ENCODE measurements at places on chromosomes 12 and 14.

GRCh38 chr14:80762641-80763228 lies 178.8 kb downstream of the CEP128 start:
- DNase-seq, result peak; percentile 7

GRCh38 chr12:121033625-121034349 lies 5.3 kb downstream of the OASL start:
- DNase-seq, result peak; percentile 61

DNA sequence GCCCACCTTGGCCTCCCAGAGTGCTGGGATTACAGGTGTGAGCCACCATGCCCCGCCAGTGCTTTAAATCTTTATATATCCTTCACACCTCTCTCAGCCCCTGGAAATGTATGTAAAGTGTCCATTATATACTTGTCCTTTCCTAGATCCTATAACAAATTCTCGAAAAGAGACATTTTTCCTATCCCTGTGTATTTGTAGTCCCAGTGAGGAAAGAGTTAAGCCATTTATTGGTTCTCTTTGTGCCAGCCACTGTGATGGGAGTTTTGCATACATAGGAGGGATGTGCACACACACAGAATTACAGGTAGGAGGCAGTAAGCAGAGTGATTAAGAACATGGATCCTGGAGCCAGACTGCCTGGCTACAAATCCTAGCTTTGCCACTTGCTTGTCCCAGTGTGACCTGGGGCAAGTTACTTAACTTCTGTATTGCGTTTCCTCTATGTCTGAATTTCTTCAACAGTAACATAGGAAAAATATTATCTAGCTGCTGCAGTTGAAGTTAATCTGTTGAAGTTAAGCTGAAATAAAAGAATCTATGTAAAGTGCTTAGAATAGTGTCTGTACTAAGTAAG lies 2.1 kb upstream of the RABGGTA start:
- no peak for DNase-seq

GRCh38 chr12:100826323-100826722 lies 31.7 kb downstream of the ANO4 start:
- DNase-seq, result peak; percentile 60

DNA sequence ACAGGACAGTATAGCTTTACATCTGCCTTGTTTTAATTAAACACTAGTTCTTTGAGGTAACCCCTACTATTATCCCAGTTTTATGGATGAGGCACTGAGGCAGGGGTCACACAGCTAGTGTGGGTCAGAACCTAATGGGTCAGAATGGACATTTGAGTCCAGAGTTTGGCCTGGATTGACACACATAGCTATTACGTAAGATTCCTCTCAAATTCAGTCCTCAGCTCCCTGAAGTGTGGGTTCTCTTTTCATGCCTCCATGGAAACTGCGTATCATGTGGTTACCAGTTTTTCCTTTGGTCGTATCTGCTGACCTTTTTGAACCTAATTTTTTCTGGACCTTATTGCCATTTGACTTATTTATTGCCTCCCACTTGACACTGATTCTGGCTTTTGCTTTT lies 40.4 kb downstream of the PSEN1 start:
- DNase-seq, result peak; percentile 22

DNA sequence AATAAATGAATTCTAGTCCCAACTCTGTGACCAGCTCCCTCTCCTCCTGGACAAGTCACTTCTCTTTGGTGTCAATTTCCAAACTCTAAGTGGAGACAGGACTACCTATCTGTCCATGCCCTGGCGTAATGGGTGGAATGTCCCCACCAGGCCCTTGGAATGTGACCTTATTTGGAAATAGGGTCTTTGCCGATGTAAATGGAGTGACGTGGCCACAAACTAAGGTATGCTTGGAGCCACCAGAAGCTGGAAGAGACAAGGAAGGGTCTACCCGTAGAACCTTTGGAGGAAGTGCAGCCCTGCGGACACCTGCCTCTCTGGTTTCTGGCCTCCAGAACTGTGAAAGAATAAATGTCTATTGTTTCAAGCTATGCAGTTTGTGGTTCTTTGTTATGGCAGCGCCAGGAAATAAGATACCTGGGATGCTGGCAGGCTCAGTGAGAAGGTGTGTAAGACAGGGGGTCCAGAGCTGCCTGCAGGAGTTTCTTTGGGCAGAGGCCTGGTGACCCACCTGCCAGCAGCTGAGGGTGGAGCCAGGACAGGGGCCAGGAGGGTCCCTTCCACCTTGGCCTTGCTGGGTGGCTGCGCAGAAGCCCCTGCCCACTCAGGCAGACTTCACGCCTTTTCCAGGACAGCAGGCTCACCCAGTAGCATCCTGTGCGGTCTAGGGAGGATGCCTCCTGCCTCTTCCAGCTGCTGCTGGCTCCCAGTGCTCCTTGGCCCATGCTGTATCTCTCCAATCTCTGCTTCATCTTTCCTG lies 45.8 kb downstream of the ARL6IP4 start:
- no peak for DNase-seq

GRCh38 chr12:19572920-19573558 lies 133.7 kb downstream of the AEBP2 start:
- DNase-seq, result peak; percentile 59

- no peak for DNase-seq
These were observed 27.7 kb downstream of the LRP6 start for GRCh38 chr12:12239127-12239526.

DNA sequence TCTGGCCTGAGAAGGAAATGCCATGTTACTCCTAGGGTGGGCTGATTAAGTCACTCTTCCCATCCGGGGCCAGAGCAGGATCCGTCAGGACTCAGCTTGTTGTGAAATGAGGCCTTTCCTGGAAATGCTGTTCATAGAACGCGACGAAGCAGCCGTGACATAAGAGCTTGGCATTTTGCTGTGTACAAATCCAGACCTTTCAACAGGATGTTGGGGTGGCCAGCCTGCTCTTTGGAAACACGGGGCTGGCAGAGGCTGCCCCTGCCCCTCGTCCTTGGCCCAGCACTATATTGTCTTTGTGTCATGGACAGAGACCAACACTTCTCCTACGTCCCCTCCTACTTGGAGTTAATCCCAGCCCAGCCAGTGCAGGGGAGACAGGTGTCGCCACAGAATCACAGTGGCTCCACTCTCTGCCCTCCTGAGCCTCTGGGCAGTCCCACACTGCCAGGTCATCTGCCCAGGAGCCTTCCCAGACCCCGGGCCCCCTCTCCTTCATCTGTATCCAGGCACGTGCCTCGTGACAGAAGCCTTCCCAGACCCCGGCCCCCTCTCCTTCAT lies 18.6 kb upstream of the EIF5 start:
- peak; percentile 54 for DNase-seq

DNA sequence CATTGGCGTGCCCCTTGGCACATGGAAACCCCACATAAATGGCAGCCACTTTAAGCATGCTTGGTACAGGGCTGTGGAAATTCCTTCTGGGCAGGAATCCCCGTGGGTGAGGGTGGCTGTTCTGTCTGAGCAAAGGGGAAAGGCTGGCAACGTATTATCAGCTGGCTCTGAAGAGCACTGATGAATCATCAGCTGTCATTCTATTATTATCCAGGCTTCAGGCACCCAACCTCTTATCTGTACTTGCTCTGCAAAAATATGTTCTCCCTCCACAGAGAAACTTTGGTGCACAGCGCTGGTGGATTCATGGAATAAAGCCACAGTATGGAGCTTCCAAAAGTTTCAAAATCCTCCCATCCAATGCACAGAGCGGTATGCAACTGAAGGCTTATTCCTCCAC lies 167.1 kb downstream of the TBX5 start:
- DNase-seq, result peak; percentile 7

- no peak for DNase-seq
These were observed 9.4 kb upstream of the PRKAG1 start for GRCh38 chr12:49027846-49028555.

GRCh38 chr12:45216230-45216982 lies 511 bp downstream of the ANO6 start:
- peak; percentile 34 for DNase-seq

- no peak for DNase-seq
These were observed 1198.3 kb downstream of the VRK1 start for GRCh38 chr14:97995531-97995930.

DNA sequence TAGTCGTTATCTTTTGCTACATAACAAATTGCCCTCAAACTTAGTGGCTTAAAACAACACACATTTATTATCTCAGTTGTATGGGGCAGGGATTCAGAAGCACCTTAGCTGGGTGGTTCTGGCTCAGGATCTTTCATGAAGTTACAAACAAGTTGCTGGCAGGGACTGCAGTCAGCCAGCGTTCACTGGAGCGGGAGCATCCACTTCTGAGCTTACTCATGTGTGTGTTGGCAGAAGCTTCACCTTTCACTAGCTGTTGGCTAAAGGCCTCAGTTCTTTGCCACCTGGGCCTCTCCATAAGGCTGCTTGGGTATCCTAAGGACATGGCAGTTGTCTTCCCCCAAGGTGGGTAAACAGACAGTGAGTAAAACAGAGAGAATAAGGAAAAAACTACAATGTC lies 365.7 kb downstream of the RPS29 start:
- no peak for DNase-seq

DNA sequence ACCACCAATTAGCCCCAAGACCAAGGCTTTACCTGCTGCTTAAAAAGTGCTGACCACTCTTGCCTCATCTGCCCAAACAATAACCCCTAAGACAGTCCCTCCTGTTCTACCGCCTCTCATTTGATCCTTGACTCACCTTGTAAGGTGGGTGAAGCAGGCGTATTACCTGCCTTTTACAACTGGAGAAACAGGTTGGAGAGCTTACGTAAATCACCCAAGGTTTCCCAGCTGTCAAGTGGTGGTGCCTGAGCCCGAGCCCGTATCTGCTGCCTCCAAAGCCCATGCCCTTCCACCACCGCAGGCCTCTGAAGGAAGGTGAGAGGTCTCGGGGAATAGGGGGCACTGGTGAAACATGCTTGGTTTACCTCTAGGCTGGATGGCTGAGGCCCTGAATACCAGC lies 36.6 kb downstream of the MAX start:
- no peak for DNase-seq

DNA sequence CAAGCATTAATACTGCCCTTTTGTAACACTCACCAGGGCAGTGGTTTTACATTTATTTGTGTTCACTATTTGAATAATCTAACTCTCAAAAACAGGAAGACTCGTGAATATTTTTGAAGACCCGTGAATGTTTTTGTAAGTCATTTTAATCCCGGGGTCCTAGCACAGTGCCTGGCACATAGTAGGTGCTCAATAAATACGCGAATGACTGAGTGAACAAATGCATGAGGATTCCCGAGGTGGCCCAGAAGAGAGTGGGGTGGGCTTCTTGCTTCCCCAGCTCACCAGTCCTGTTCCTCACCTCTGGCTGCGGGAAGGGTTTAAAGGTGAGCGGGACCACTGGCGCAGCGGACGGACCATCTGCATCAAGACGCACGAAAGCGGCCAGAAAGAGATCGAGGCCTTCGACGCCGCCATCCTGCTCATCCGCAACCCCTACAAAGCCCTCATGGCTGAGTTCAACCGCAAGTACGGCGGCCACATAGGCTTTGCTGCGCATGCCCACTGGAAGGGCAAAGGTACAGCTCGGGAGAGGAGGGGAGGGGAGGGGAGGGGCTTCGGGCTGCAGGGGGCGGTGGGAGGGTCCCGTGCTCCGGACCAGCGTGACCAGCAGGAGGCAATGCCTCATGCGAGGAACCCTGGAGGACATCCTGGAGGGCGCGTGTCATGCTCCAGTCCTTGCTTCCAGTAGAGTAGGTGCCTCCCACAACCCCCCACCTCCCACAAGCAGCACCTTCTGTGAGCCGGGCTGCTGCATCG lies 98.9 kb downstream of the CMKLR1 start:
- DNase-seq, result no peak

- peak; percentile 76 for DNase-seq
These were observed 26.4 kb downstream of the TESPA1 start for GRCh38 chr12:54958048-54958658.

GRCh38 chr12:94157981-94158411 lies 9.6 kb downstream of the PLXNC1 start:
- no peak for DNase-seq

DNA sequence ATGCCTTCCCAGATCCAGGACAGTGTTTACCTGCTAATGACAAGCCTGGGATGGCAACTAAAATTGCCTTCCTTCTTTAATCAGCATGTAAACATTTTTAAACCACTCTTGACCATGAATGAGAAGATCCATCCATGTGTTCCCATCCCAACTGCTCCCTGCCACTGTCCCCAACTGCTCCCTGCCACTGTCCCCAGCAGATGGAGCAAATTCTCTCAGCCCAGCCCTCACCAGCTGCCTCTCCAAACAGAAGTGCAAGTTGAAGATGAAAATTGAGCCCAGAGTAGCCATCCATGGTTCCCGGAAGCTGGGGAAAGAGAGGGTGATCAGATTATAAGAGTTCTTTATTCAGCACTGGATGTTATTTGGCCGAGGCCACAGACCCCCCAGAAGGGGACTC lies 133.1 kb downstream of the SLC15A4 start:
- DNase-seq, result no peak

GRCh38 chr12:7892186-7892980 lies 19.7 kb upstream of the SLC2A14 start:
- no peak for DNase-seq

- DNase-seq, result peak; percentile 1
These were observed 1721.5 kb upstream of the SEL1L start for GRCh38 chr14:83255015-83255726.

GRCh38 chr14:21069388-21070082 lies 569 bp upstream of the ARHGEF40 start:
- DNase-seq, result no peak

DNA sequence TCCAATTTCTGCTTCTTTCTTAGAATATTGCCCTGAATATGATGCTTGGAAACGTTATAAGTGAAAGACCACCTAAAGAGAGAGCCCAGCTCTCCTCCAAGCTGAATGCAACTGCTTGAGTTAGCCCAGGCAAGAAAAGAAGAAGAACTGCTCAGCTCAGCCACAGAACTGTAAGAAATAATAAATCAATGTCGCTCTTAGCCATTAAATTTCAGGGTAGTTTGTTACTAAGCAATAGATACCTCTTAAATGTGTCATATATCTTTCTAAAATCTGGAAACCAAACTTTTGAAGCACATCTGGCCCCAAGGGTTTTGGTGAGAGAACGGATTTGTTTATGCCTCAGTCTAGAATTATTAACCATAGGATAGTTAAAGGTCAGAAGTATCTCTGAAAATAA lies 50.4 kb downstream of the SLC6A15 start:
- DNase-seq, result peak; percentile 24

GRCh38 chr12:6951551-6952120 lies 480 bp downstream of the PTPN6 start:
- DNase-seq, result no peak

GRCh38 chr14:93285044-93285443 lies 47.8 kb downstream of the BTBD7 start:
- peak; percentile 31 for DNase-seq

DNA sequence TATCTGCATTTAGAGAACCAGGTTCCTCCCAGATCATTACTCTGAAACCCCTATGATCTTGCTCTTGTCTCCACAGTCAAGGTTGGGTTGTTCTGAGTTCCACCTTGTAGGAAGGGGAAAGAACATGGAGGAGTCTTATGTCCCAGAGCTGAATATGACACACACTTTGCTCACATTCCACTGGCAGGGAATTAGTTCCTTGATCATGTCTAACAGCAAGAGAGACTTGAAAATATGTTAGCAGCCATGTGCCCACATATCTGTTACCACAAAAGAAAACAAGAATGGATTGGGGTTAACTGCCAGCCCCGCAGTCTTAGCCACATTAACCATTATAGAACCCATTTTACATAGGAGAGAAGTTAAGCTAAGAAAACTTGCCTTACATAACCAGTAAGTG lies 71.1 kb upstream of the MDM1 start:
- no peak for DNase-seq
